ENCODE measurements at places on chromosomes 7 and 10. TPM values are rescaled to one million over a fixed set of nuclear protein-coding genes. Genes with fewer than 3 reads are reported as not detected.

Gene ITIH2
- not detected for total RNA-seq

- no peak for DNase-seq
Observed at GRCh38 chr10:70884741-70885140, 3.6 kb downstream of the PCBD1 start.

DNA sequence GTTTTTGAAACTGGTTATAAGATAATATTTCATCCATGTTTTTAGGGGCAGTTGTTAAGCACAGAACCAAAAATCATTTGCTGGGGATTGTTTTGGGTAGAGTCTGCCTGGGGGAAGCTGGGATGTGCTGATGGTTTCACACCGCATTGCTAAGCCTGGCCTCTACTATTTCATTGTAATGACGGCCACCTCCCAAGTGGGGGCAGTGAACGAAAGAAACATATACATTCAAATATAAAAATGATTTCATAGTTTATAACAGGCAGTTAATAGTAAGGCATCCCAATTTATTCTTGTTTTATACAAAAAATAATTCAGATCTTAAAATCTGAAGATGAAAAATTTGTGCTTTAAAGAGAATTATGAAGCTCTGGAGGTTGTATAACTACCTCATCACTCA, 750.8 kb downstream of the REEP3 start:
- DNase-seq: no peak

GRCh38 chr10:89158446-89158845, 48.7 kb downstream of the CH25H start:
- DNase-seq: no peak

- peak; percentile 68 for DNase-seq
Observed at GRCh38 chr7:44608916-44609648, 2.7 kb downstream of the OGDH start.

GRCh38 chr7:44963364-44964290, 15.2 kb downstream of the MYO1G start:
- DNase-seq: no peak

GRCh38 chr7:116283595-116284204, 73.4 kb downstream of the TES start:
- no peak for DNase-seq

DNA sequence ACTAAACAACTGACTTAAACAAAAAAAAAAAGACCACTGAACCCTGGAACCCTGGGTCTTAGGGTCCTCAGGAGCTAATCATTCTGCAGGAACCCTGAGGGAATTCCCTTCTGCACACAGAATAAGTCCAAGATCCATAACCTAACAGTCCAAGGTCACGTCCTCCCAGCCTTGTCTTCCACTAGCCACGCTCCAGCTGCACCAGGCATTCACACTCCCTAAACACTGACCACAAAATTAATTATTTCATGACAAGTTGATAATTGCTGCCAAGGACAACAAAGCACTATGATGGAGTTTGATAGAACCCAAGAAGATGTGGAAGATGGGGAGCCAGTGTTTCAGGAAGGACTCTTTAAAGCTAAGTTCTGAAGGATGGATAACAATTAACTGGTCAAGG, 130.6 kb downstream of the SH3PXD2A start:
- no peak for DNase-seq

- no peak for DNase-seq
Observed at GRCh38 chr7:135856356-135857144, 107.9 kb upstream of the FAM180A start.

GRCh38 chr7:43872406-43873110, 3.2 kb upstream of the MRPS24 start:
- peak; percentile 59 for DNase-seq
